ENCODE measurements at places on chromosomes 16 and 17. TPM values are rescaled to one million over a fixed set of nuclear protein-coding genes. Genes with fewer than 3 reads are reported as not detected.

The SECTM1 gene
- 11.6 TPM for total RNA-seq

The RAMP2 gene
- total RNA-seq, result 43.2 TPM

The MGRN1 gene
- 37.5 TPM for total RNA-seq

The IRX5 gene
- total RNA-seq, result not detected

The PMP22 gene
- total RNA-seq, result 2,463 TPM

The PPP1R27 gene
- not detected for total RNA-seq

The KRTAP4-9 gene
- total RNA-seq, result not detected

The ACSM3 gene
- total RNA-seq, result 1.3 TPM

The ARMC7 gene
- total RNA-seq, result 4.2 TPM

The KCNJ18 gene
- not detected for total RNA-seq

Data from tibial nerve (tissue), 4 donors.